ENCODE measurements at places on chromosomes 2 and 18.

DNA sequence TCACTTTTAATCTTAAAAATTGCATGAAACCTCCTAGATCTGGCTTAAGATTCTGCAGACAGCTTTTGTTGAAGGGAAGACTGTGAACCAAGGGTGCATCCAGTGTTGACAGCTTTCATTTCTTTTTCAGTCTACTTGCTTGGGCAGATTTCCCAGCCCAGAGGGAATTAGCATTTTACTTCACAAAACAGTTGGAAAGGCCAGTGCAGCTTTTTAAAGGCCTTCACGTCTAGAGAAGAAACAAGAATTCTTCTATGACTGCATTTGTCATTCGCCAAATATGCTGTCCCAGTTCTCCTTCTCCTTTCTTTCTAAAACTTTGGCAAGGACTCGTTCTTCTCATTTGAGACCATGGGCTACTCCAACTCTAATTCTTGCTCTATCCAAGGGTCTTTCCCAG, 17.4 kb downstream of the NTSR2 start:
- no peak for DNase-seq

- DNase-seq = no peak
Measured at GRCh38 chr18:77702686-77703085, 453.0 kb downstream of the GALR1 start.

DNA sequence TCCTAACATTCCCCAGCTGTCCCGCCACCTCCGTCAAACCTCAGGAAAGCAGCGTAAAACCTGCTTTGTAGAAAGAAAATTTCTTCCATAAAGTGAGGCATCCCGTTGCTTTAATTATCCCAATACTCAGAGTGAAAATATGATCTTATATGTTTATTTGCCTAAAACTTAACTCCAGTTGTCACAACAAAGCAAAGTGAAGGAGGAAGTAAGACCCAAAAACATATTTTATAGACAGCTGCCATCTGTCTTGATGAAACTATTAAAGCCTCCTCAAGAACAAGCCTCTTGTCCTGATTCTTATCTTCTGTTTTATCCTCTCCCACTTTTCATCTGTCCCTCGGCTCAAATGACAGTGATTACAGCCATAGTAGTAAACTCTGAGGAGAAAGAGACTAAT, 28.9 kb upstream of the LPIN2 start:
- no peak for DNase-seq

DNA sequence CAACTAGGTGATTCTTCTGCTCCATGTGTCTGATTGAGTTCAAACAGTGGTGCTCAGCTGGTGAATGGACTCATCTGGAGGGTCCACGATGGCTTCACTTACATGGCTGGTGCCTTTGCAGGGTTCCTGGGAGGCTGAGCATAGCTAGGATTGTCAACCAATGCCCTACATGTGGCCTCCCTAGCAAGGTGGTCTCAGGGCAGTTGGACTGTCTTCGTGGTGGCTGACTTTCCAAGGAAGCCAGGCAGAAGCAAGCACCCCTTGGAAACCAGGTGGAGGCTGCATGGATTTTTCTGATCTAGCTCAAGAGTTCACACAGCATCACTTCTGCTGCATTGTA, 6.8 kb downstream of the IL1R2 start:
- no peak for DNase-seq

DNA sequence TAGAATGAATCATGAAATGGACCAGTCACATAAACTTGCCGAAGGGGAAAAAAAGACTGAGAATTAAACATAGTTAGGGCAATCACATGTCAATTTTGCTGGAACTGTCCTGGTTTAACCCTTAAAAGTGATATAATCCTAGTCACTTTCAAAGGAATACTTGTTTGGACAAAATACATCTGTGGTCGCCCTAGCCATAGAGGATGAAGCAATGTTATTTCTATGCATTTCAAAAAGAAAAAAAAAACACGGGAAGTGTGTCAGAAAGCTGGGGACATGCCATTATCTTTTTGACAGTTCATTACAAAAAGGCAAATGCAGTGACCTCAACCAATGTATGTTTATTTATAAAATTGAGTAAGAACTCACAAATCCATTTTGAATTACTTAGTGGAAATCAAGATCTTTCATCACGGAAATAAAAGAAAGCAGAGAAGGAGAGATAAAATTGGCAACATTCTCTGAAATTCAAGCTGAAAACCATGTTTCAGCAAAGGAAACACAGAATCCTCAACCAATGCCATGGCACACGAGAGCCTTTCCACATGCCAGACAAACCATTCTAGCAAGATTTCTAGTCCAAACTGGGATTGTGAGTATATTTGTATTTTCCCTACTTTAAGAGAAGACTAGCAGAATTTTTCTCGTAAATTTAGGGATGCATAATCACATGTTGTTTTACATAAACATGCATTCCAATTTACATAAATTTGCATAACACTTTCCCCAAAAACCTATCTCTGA, 854.3 kb upstream of the ACVR2A start:
- no peak for DNase-seq

DNA sequence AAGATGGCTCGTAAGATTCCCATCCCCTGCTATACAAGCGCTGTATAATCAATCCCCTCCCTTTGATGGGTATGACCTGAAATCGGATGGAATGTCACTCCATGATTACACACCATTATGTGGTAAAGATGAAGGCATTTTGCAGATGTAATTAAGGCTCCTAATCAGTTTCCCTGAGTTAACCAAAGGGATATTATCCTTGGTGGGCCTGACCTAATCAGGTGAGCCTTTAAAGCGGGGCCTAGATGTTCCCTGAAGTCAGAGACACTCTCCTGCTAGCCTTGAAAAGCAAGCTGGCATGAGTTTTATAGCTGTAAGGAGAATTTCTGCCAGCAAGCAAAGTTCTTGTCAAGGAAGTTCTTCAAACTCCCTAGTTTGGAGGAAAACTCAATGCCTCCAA, 223.8 kb upstream of the FN1 start:
- DNase-seq = no peak

- DNase-seq = no peak
Measured at GRCh38 chr2:197700960-197701359, 4.2 kb upstream of the MARS2 start.

DNA sequence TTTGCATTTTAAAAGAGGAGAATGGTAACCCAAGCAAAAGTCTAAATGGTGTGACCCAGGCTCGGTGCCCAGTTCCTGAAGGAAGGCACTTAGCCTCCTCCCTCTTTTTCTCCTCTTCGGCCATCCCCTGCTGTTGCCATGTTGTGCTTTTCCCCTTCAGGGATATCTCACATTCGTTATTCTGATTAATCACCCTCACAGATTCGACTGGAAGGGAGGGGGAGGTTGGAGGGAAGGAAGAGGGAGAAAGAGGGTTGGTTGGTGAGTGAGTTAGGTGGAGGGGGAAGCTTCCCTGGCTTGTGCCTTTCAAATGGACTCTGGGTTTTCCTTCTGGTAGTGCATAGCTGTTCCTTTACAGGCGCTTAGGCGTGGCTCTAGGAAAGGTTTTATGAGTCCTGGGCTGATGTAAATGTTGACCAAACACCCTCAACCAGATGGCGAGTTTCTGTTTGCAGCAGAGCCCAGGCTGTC, 39.0 kb upstream of the LYPD6B start:
- DNase-seq = no peak

DNA sequence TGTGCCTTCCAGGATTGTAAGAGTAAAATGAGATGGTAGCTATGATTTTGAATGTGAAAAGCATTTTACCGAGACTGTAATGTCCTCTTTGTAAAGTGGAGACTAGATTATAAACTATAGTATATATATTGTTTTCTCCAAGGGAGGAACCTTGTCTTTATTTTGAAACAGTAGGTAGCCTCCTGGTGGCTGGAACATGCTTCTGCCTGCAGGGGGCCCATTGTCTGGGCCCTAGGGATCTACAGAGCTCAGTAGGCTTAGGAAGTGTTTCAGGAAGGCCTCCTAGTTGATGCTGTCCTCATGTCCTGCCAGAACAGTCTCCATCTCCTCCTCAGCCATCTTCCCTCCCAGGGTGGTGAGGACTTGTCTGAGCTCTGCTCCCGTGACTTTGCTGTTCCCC, 3.0 kb downstream of the PIKFYVE start:
- no peak for DNase-seq

DNA sequence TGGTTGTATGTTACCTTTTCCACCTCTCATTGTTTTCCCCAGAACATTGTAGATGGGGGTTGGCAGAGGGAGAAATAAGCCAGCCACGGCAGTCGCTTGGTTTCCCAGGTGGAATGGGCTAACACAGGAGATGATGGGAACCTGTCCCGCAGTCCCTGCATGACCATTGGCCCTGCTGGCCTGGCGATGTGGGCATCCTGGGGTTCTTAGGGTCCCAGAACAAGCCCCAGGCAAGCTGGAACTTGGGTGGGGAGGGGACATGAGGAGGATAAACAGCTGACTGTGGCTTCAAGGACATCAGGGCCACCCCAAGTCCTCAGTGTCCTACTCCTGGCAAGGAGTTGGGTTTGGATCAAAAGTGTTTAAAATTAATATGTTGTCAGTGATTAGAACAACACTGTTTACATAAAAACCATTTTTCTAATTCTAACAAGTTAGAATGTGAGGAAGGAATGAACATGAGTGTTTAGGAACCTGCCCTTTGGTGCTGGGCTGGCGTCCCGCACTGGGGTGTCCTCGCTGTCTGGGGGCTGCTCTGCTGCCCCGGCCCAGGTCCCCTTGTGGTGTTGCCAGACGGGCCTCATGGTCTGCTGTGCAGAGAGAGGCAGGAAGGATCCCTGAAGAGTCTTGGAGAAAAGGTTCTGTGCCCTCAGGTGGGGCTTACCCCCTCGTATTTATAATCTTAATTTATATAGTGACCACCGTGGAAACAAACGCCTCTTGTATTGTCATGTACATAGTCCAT, 95.1 kb downstream of the USP40 start:
- no peak for DNase-seq

GRCh38 chr2:159694500-159695040, 17.7 kb upstream of the MARCHF7 start:
- no peak for DNase-seq

DNA sequence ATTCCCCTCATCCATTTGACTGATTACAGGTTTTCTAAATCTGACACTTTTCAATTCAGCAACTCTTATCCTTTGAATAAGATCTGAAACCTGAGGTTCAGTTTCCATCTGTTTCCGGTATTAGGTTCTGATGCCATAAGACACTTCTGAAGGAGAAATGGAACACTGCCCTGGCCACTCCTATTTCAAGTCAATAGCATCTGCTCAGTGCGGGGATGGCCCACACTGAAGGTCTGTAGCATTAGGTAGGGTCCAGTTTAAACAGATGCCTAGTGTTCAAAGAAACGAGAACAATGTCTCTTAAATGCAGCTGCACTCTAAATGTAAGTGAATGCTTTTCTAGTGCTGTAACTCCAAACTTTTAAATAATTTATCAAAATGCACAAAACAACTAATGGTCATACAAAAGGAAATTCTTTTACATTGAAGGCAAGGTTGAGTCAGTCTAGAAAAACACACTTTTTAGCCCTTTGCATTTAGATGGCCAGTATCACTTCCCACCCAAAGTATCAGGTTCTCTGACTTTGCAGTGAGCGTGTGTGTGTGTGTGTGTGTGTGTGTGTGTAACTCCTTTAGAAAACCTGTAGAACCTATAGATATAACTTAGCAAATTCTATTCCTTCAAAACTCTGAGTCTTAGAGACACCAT, 78.2 kb downstream of the STK39 start:
- DNase-seq = no peak

DNA sequence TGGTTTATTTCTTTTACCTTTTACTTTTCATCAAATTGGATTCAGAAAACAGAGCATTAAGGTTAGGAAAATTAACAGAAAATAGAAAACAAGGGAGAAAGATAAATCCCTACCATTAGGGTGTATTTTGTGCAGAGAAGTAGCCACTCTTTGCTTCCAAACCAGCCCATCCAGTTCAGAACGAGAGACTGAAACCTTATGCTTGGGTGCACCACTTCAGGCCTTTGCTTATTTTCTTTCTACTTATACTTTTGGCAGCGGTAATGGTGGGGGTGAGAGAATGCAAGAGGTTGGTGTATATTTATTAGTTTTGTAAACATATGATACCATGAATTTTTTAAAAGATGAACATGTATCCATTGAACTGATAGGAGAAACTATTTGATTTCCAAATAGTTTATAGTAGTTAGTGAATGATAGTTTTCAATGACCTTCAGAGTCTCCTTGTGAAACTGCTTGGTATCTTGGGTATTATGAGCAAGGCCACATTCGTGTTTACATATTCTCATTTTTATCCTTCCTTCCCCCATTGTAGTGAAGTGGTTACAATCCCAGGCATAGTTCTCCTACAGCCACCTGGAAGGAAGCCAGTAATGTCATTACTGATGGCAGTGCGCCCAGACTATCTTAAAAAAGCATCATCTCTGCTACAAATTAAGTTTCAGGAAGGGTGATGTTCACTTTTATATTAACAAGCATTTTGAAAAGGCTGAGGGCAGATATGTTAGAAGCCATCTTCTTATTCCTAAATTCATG, 60.8 kb downstream of the MFSD6 start:
- DNase-seq = no peak

- DNase-seq = no peak
Measured at GRCh38 chr18:7373441-7373840, 142.6 kb downstream of the LRRC30 start.

- no peak for DNase-seq
Measured at GRCh38 chr18:6866552-6867085, 137.1 kb downstream of the ARHGAP28 start.

- DNase-seq = peak; percentile 83
Measured at GRCh38 chr2:201233192-201233811, 27.0 kb upstream of the CASP8 start.

All from CD4-positive, alpha-beta T cell treated with Interferon gamma for 1 hour (primary cell).